ENCODE measurements at places on chromosomes 1 and 21.
A peak's percentile ranks its signal among the peaks of the same experiment; 100 is the strongest.

- no peak for DNase-seq
Measured at GRCh38 chr21:32329331-32329730, 30.7 kb downstream of the MRAP start.

GRCh38 chr1:234683861-234684632 lies 74.1 kb upstream of the IRF2BP2 start:
- DNase-seq: no peak

DNA sequence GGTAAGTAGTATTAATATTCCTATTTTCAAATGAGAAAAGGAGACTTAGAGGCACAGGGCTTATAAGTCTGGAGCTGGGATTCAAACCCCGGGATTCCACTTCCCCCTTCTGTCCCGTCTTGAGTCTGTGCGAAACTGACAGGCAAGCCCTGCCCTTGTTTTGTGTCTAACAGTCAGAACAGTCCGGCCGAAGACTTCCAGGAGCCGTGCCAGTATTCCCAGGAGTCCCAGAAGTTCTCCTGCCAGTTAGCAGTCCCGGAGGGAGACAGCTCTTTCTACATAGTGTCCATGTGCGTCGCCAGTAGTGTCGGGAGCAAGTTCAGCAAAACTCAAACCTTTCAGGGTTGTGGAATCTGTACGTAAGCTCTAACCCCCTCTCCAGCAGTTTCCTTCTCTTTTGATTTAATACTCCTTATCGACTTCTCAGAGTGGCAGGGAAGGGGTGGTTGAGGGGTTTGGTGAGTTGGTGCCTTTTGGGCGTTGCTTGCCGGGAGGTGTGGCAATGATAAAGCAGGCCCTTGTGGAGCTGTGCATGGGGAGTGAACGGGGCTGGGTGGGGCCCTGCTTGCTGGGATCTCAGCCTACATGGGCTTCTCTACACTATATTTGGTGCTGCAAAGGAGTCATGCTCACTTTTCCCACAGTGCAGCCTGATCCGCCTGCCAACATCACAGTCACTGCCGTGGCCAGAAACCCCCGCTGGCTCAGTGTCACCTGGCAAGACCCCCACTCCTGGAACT lies 29.4 kb downstream of the IL6R start:
- DNase-seq: no peak

GRCh38 chr1:209875515-209875914 lies 47.7 kb downstream of the UTP25 start:
- peak; percentile 34 for DNase-seq

- peak; percentile 47 for DNase-seq
Measured at GRCh38 chr1:53470155-53470554, 11.0 kb downstream of the DMRTB1 start.

DNA sequence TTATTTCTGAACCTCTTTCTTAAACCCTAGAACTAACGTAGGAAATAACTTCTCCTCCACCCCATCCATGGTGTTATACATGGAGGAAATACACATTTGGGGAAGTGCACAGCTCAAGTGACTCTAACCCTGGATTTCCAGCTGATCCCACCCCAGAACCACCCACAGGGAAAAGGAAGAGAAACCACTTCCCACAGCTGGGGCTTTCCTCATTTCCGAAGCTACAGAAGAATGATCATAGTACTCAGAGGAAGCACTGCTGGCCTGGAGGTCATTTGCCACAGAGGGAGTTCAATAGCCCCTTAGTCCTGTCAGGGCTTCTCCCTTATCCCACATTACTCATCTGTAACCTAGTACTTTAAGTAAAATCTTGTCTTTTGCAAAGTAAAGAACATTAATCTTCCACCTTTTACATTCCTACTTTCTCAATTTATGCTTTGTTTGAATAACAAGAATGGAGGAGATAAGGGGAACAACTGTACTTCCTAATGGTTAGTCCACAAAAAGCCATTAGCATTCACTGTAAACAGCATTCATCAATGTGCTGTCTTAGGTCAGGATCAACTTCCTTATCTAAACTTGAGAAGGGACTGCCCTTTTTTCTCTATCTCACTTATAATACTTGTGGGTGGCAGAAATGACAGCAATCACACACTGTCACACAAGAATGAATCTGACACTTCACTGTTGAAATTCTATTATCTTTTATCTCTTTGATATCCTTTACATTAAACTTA lies 63.0 kb upstream of the RGS1 start:
- no peak for DNase-seq

DNA sequence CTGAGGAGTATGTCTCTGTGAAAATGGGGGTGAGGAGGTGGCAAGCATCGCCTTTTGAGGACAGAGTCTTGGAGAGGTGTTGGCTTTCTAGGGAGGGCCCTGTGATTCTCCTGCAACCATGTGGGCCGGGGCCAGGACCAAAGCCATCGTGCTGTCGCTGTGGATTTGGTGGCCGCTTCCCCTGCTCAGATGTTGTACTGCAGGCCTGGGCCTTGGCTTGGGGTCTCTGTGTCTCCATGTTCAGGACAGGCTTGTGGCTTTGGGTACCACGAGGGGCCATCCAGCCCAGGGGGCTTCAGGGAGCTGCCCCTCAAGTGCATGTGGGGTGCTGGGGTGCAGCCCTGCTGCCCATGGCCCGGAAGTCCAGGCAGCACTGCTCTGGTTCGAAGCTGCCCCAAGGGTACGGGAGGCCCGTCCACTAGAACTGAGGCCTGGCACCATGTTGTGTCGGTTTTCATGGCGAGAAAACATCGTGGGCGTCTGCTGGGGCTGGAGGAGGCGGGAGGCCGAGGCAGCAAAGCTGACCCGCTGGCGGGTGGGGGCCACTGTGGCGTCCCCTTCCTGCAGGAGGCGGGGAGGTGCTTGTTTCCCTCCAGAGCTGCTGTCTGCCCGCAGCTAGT lies 55.4 kb downstream of the SKI start:
- DNase-seq: no peak

DNA sequence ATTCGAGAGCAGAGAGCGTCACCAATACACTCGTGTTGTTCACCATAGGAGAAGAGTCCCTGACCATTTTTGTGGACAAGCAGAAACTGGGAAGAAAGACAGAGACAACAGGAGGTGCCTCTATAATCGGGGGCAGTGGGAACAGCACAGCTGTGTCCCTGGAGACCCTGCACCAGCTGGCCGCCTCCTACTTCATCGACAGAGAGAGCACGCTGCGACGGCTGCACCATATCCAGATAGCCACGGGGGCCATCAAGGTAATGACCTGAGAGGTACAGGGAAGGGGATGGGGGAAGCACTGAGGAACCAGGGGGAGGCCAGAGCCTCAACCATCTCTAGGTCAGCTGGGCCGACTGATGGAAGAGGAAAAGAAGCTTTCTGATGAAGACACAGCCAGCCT lies 86.4 kb downstream of the BRINP2 start:
- no peak for DNase-seq

GRCh38 chr1:44637702-44638411 lies 36.4 kb downstream of the TMEM53 start:
- no peak for DNase-seq

- DNase-seq: no peak
Measured at GRCh38 chr1:214467078-214467585, 84.3 kb downstream of the PTPN14 start.

DNA sequence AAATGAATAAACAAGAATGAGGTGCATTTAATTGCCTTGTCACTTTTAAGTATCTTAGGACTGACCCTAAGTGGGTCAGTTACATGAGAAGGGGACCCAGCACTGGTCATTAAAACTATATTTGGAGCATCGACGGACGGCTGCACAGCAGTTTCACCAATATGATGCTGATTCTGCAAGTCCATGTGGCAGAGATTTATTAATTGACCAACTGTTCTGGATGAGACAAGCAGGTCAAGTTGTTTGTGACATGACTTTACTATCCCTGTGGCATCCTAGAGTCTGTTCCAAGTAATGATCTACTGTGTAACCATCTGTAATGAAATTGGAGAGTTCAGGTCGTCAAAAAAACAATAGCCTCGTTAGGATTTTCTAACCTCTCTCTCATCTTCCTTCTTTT lies 9.5 kb downstream of the AMPD1 start:
- DNase-seq: no peak

DNA sequence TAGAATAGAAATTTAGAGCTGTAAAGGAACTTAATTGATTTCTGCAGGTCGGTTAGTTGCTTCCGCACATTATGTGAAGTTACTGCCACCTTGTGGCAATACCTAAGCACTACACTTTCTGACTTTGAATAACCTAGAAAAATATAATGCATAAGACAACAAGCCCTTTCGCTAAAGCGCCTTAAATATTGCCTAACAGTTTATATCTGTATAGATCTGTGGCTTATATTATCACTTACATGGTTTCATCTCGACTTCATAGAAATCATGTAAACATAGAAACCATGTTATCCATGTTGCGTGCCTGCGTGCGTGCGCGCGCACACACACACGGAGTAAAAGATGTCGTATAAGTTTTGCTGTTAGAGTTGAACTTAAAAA lies 10.9 kb upstream of the IFI16 start:
- peak; percentile 77 for DNase-seq

DNA sequence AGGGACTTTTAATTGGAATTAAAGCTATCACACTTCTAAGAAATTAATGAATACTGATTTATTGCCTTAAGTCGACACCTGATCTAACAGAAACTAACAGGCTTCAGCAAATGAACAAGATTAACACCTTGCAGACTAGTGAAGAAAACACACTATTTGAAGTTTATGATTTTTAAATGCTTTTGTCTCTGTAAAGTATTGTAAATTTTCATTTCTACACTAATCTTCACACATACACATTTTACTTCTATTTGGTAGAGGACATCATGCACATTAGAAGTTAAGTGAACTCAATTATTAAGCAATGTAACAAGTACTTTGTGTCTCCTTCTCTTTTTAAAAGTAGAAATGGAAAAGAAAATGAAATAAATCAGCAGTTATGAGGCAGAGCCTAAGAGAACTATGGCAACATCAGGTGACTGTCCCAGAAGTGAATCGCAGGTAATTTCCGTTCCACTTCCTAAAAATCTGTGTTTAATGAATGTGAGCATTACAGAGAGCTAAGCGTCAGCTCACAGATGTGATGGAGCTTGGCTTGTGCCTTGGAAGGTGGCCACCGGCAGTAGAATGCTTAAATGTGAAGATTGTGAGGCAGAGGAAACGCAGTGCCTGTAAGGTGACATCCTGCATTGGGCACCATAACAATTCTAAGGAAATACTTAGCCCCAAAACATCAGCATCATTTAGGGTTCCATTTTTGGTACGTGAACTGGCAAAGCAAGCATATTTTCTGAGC lies 1.2 kb downstream of the PRMT2 start:
- DNase-seq: no peak

GRCh38 chr1:87243573-87243972 lies 85.1 kb upstream of the LMO4 start:
- DNase-seq: no peak

GRCh38 chr1:221268295-221268694 lies 389.1 kb downstream of the HLX start:
- no peak for DNase-seq

- no peak for DNase-seq
Measured at GRCh38 chr1:67169496-67169895, 3.2 kb downstream of the IL23R start.

DNA sequence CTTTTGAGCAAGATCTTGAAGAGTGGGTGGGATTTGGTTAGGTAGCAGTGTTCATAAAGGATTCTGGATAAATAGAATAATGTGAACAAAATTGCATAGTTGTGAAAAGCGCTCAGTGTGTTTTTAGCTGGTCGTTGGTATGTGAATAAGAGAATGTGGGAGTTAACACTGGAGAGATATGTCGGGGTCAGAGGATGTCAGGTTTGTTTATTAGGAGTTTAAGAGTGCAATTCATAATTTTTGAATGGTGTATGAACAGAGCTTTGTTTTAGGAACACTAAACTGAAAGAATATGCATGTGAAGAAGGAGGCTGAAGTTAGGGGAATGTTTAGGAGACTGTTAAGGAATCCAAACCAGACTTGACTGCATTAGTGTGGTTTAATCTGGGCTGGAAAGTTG lies 9.4 kb downstream of the USP16 start:
- DNase-seq: no peak

DNA sequence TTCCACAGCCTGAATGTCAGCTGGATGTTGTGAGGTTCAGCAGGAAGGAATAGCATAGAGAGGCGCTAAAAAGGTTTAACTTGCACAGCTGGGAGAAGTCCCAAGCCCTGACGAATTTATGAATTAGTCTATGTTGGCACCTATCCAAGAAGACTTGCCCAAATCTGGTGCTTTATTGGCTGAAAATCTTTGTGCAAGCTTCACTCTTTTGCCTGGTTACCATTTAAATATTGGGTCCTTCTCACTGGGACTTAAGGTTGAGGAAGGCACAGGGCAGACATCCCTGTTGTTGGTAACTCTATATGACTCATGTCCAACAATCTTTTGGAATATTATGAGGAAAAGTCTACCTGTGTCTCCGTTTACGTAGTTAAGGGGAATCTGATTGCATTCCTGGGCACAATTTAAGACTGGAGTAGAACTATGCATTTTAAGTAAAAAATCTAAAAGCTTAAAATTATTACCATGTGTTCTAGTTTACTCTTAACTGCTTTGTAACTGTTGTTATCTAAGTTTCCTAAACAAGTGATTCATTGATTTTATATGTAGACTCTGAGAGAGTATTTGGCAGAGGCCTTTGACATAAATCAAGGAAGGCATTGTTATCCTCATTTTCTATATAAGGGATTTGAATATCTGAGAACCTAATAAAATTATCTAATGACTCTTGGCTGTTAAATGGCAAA lies 181.7 kb upstream of the DPYD start:
- no peak for DNase-seq

DNA sequence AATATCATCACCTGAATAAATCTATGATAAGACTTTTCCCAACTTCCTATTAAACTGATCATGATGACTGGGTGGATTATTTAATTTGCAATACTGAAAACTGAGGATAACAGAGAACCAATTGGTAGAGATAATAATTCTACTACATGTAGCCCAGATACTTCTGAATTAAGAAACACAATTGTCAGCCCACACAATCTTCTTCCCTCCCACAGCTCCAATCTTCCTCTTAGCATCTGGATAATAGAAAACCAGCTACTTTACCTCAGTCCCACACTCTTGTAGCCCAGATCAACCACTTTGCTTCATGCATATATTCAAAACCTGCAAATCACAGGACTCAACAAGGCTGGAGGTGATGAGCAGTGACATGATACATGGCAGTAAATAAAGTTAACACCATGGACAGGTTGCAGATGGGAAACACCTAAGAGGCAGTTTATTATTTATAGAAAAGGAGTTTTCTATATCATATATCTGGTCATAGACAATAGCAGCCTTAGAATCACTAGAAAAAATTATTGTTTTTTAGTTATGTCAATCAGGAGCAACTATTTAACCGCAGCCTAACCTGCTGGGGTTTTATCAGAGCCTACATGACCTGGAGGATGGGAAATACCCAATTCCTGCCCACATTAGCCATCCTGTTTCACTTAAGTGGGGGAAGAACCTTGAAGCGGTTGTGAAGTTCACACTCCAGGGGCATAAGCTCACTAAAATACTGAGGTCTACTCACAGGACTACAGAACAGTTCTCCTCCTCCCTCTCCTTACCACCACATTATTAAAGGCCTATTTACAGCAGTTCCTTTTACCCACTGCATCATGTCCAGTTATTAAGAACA lies 16.7 kb downstream of the FRRS1 start:
- DNase-seq: no peak
